Stimulated activated CD4-positive, alpha-beta T cell treated with anti-CD3 and anti-CD28 coated beads, Interleukin-1b, Interleukin-23, amount 100 ng/mL, for 1 hour (primary cell): ENCODE measurements at places on chromosomes 13 and 19.

DNA sequence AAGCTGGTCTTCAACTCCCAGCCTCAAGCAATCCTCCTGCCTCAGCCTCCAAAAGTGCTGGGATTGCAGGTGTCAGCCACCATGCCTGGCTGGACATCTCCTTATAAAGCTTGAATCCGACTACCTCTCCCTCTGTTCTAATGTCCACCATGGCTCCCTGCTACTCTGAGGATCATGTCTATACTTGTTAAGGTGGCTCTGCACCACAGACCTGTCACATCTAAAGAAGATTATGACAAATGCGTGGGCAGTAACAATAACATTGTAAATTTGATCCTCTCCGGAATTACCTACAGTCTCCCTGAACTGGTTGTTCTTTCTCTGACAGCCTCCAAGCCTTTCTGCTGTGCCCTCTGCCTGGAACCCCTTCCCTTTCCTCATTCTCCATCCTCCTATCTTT is 1.8 kb downstream of the NXNL1 start:
- no peak for DNase-seq

- DNase-seq, result no peak
These were observed 49.5 kb upstream of the FRY start for GRCh38 chr13:31982124-31982523.

GRCh38 chr19:30113186-30113585 is 171.1 kb downstream of the URI1 start:
- DNase-seq, result no peak

DNA sequence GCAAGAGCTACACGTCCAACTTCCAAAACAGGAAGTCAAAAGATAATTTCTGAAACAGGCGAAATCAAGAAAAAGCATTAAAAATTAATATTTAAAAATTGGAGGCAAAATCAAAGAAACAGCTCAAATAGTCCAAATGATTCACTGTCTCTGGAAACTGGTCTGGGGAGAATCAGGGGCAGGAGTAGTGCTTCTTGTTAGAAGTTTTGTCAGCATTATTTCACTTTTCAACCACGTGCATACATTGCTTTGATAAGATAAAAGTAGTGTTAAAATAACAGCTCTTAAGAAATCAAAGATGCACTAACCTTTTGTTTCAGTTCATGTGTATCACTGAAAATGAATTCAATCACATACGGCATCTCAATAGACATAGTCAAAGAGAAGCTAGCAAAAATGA is 53.8 kb downstream of the PARP4 start:
- DNase-seq, result no peak

- no peak for DNase-seq
These were observed 5.7 kb upstream of the FOXO1 start for GRCh38 chr13:40671956-40672764.

GRCh38 chr19:2627319-2627829 is 75.1 kb downstream of the GNG7 start:
- no peak for DNase-seq

DNA sequence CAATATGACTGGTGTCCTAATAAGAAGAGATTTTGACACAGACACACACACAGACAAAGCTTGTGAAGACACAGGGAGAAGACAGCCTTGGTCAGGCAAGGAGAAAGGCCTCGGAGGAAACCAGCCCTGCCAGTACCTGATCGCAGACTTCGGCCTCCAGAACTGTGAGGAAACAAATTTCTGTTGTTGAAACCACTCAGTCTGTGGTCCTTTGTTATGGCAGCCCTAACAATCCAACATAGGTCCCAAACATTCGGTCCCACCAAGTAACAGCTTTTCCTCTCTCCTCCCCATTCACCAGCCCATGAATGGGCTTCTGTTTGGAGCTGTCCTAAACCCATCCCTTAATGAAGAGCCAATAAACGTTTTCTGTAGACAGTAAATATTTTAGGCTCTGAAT is 36.4 kb upstream of the UBAC2 start:
- no peak for DNase-seq

GRCh38 chr13:61408571-61408970 is 7.1 kb downstream of the PCDH20 start:
- DNase-seq, result no peak

GRCh38 chr13:102267191-102267590 is 134.7 kb downstream of the FGF14 start:
- DNase-seq, result no peak

DNA sequence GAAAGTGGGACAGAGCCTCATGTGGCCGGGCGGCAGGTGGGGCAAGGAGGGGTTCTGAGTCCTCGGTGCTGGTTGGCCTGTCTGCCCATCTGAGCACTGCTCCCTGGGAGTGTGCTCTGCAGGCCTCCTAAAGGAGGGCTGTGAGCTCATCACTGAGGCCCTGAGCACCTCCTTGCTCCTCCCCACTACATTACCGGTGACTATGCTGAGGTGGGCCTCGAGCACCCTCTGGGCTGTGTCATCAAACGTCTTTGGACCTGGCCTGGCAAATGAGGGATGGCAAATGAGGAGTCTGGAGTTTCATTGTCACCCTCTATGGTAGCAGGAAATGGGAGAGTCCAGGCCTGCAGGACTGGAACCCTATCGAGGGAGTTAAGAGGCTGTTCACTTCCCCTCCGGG is 38.8 kb upstream of the ZNF429 start:
- no peak for DNase-seq

DNA sequence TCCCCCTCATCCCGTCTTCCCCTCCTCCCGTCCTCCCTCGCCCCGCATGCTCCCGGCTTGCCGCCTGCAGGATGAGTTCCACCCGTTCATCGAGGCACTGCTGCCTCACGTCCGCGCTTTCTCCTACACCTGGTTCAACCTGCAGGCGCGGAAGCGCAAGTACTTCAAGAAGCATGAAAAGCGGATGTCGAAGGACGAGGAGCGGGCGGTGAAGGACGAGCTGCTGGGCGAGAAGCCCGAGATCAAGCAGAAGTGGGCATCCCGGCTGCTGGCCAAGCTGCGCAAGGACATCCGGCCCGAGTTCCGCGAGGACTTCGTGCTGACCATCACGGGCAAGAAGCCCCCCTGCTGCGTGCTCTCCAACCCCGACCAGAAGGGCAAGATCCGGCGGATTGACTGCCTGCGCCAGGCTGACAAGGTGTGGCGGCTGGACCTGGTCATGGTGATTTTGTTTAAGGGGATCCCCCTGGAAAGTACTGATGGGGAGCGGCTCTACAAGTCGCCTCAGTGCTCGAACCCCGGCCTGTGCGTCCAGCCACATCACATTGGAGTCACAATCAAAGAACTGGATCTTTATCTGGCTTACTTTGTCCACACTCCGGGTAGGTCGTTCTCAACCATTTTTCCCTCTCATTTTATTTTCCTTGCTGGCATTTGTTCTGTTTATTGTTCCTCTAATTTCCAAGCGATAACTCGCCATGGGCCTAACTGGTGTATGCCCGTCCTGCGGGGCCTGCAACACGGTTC is 29.8 kb downstream of the NFIX start:
- DNase-seq, result no peak

- DNase-seq, result no peak
These were observed 143.9 kb upstream of the ZNF536 start for GRCh38 chr19:30228113-30228834.

DNA sequence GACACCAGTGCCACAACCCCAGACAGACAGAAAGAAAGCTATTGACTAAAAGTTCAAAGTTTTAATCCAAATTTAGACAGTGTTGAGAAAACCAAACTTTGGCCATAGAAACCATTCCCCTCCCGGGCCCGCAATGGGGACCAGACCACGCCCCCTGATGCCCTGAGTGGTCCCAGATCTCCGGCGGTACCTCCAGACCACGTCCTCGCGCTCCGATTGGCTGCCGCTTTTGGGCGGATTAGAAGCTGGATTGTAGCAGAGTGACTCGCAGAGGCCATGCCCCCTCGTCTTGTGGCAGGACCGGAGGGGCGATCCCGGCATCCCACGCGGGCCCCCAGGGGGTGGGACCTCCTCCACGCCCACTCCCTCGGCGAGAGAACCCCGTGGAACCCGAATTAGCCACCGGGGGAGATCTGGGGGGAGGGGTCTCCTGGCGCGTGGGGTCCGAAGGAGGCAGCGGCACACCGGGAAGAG is 797 bp upstream of the HSD17B14 start:
- peak; percentile 31 for DNase-seq

- no peak for DNase-seq
These were observed 11.6 kb upstream of the RASA3 start for GRCh38 chr13:114143806-114144605.

DNA sequence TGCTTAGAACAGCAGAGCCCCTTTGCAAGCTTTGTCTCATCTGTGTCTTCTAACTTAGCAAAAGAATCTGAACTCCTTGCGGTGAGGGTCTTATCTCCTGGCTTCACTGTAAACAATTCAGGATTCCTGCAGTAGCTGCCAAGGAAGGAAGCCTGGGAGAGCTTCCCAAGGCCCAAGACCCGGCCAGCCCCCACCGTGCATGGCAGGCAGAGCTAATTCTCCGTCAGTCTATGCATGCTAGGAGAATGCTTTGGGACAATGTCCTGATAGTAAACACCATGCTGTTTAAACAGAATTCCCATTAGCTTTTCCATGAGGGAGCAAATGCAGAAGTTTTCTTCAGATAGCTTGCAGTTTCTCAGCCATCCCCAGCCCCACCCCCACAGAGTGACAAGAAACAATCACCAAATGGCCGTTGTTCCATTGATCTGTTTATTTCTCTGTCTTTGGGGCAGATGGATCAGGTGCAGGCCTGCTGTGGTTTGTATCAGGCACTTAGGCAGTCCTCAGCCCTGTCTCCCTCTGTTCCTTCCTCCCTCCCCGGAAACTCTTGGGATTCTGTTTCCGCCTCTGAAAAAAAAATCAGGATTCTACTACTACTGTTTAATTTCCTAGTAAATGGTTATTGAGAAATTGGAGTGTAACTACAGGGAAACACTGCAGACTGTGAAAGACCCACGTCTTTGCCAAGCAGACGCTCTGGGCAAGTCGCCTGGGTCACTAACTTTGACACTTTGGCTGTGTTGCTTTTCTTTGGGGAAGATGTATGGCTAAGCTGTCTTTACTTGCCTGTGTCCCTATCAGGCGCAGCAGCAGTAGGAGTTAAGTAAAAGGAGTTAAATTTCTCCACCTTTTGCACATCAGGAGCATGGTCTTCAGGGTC is 40.7 kb upstream of the SPATA13 start:
- DNase-seq, result no peak

DNA sequence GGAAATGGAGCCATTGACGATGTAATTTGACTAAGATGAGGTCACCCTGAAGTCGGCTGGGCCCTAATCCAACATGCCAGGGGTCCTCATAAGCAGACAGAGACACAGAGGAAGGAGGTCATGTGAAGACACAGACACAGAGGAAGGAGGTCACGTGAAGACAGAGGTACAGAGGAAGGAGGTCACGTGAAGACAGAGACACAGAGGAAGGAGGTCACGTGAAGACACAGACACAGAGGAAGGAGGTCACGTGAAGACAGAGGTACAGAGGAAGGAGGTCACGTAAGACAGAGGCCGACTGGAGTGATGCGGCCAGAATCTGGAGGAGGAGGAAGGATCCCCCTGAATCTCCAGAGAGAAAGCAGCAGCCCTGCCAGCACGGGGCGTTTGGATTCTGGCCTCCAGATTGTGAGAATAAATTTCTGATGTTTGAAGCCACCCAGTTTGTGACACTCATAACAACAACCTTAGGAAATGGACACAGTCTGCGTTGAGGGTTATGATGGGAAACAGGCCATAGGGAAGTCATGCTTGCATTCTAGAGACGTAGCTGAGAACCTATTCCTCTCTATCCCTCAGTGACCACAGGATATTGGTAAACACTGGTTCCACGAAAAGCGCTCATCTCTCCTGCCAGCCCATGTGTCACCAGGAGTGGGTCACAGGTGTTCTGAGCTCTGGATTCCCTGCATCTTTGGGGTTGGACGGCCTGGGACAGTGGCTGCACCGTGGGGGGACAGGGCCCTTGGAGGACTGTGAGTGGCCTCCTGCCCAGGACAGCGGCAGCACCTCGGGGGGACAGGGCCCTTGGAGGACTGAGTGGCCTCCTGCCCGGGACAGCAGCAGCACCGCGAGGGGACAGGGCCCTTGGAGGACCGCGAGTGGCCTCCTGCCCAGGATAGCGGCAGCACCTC is 108.5 kb downstream of the SOX1 start:
- DNase-seq, result no peak

DNA sequence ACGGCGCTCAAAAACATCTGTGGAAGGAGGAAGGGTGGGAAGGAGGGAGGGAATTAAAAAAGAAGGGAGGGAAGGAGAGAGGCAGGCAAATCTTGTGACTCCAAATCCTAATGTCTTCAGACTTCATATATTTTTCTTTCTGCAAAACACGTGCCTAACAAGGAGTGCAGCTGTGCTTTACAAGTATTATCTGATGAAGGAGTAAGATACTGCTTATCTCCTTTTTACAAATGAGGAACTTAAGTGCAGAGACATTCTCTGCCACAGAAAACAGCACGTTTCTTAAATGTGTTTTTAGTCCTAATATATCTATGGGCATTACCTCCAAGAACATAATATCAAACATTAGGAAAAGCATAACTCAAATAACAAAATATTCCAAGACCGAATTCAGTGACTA is 6.5 kb downstream of the FLT3 start:
- DNase-seq, result no peak

- DNase-seq, result no peak
These were observed 1300.7 kb downstream of the PCDH9 start for GRCh38 chr13:65929436-65929835.
